ENCODE measurements at places on chromosomes 6 and 20. TPM values are rescaled to one million over a fixed set of nuclear protein-coding genes. Genes with fewer than 3 reads are reported as not detected.

Gene PNLDC1
- total RNA-seq, result 0.23 TPM

Gene LCA5
- 11.5 TPM for total RNA-seq

Gene FIG4
- 19.9 TPM for total RNA-seq

Gene SNAP91
- 1.2 TPM for total RNA-seq

Gene TMC2
- total RNA-seq, result 0.34 TPM

Gene SLC12A5
- not detected for total RNA-seq

Gene C6orf141
- 1.4 TPM for total RNA-seq

Gene FAM83C
- total RNA-seq, result not detected

Gene GCNT2
- 21.0 TPM for total RNA-seq

Gene R3HDML
- not detected for total RNA-seq

Gene TMEM170B
- total RNA-seq, result 7.0 TPM

Gene LIN28B
- not detected for total RNA-seq

Gene LST1
- 9.3 TPM for total RNA-seq

Gene HLA-DOA
- total RNA-seq, result 3.8 TPM

Gene WFDC2
- 2.6 TPM for total RNA-seq

Gene RNF182
- total RNA-seq, result 0.45 TPM

Gene CAGE1
- total RNA-seq, result not detected

Gene BPI
- total RNA-seq, result 0.92 TPM

Gene IL22RA2
- total RNA-seq, result not detected

Gene HLA-DQA1
- total RNA-seq, result 8.4 TPM

Gene REV3L
- total RNA-seq, result 50.4 TPM

Gene SLC17A3
- total RNA-seq, result not detected

Gene FOXC1
- 15.4 TPM for total RNA-seq

Gene HDAC2
- total RNA-seq, result 39.5 TPM

Gene PDE7B
- total RNA-seq, result 3.4 TPM

Gene NKX2-2
- total RNA-seq, result not detected

Gene ADTRP
- total RNA-seq, result not detected

Gene SASH1
- 56.5 TPM for total RNA-seq

Gene GJE1
- total RNA-seq, result not detected

Gene BPHL
- 7.4 TPM for total RNA-seq

Gene STMND1
- total RNA-seq, result not detected

Gene DNAAF9
- 45.1 TPM for total RNA-seq

Gene MCCD1
- total RNA-seq, result not detected

Gene FOXO3
- total RNA-seq, result 154 TPM

Gene FNDC11
- 0.23 TPM for total RNA-seq

Gene NOTCH4
- 19.9 TPM for total RNA-seq

Gene SNAI1
- total RNA-seq, result 0.83 TPM

Gene RIPPLY2
- total RNA-seq, result not detected

Gene WFDC5
- not detected for total RNA-seq

Gene WFDC12
- total RNA-seq, result not detected

Gene CARMIL1
- 10.0 TPM for total RNA-seq

Gene TGM3
- 0.83 TPM for total RNA-seq

Gene ADGRG6
- 5.5 TPM for total RNA-seq

Gene WRNIP1
- 68.8 TPM for total RNA-seq

Gene LBP
- not detected for total RNA-seq

Gene ARFGEF3
- total RNA-seq, result 3.3 TPM

Gene SLC32A1
- not detected for total RNA-seq

Gene SSTR4
- not detected for total RNA-seq

Gene ARFGAP1
- total RNA-seq, result 50.9 TPM

Gene SAMD3
- 2.7 TPM for total RNA-seq

Gene CDSN
- total RNA-seq, result not detected

All from esophagus muscularis mucosa (tissue), 4 donors.